ENCODE measurements at places on chromosomes 6 and 20.

DNA sequence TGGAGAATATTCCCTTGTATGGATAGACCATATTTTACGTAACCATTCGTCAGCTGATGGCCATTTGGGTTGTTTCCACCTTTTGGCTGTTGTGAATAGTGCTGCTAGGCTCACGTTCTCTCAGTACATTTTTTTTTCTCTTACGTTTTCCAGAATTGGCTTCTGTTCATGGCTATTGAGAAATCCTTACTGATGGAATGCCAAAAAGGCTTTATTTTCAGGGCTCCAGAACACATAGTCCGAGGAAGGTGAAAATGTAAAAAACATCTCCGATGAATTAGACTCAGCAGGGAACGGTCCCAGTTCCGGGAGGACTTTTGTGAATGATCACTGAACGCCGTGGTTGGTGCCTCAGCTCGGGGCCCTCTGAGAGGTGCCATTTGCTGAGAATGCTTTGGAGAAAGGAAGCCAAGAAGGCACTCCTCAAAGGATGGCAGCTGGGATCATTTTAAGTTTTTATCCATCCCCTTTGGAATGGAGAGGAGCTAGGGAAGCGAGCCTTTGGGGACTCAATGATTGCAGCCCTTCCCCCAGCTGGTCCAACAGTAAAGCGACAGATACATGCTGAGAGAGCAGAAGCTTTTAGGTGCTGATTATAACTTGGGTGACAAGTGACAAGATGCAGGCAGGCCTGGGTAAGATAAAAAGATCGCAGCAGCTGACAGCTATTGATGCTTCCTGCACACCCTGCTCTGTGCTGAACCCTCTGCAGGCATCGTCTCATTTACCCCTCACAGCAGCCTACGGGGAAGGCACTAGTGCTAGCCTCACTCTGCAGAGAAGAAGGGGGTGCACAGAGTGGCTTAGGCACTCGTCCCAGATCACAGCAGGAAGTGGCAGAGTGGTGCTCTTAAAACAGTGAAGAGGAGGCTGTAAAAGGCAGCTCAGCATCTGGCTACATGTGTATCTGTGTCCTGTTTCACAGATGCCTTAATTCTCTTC is 133.4 kb upstream of the KCNG1 start:
- no peak for DNase-seq

GRCh38 chr20:45963059-45964005 is 8.7 kb downstream of the ZNF335 start:
- DNase-seq: no peak

DNA sequence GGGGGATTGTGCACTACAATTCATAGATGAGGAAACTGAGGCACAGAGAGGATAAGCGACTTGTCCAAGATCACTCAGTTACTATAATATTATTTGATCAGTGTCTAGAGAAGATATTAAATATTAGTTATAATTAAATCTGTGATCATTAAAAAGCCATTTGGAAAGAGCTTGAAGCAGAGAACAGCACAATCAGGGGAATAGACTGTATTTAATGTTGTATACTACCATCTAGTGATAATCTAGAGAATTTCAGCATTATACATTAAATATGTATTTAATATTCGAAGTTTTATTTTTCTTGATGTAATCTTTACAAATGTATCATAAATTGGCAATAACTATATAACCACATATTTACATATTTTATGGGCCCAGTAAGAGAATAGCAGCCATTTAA is 20.1 kb upstream of the MTCL3 start:
- DNase-seq: no peak

DNA sequence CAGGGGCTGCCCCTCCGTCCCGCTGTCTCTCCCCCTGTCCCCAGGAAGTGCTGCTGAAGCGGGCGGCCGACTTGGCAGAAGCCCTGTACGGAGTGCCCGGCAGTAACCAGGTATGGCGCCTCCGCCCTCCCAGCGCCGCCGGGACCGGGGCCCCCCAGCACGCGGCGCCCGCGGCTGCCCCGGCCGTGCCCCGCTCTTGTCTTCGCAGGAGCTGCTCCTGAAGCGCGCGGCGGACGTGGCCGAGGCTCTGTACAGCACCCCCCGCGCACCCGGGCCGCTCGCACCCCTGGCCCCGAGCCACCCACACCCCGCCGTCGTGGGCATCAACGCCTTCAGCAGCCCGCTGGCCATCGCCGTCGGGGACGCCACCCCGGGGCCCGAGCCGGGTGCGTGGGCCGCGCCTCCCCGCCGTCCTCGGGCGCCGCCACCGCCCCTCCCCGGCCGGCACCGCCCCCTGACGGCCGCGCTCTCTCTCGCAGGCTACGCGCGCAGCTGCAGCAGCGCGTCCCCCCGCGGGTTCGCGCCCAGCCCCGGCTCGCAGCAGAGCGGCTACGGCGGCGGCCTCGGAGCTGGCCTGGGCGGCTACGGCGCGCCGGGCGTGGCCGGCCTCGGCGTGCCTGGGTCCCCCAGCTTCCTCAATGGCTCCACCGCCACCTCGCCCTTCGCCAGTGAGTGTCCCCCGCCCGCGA is 48.4 kb downstream of the CPXM1 start:
- DNase-seq: peak; percentile 64

DNA sequence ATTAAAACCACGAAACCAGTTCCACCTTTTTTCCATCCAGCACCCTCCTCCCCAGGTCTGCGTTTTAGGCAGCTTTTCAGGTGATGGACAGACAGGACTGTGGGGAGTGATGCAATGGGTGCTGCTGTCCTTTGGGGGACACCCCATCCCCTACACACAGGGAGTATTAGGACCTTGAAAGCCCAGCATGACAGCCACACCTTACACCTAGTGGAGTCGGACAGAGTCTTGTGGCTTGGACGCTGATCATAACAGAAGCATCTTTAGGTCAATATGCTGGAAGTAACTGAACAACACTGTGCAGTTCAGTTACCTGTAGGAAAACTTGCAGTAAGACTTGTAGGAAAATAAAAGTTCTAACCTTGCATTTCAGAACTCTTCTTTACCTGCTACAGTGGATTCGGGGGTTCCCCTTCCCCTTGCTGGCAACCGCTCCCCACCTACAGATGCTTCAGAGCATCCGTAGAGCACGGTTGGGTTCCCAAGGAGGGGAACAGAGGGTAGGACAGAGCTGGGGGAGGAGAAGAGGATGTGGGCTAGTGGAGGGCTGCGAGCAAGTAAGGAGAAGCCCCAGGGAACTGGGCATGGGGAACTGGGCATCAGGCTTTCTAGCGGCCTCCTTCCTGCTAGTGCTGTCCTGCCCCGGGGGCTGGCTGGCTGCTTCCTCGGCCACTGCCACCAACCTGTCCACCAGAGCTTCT is 31.7 kb downstream of the PLEKHG1 start:
- DNase-seq: no peak

- no peak for DNase-seq
Measured at GRCh38 chr6:107125771-107126170, 10.5 kb upstream of the BEND3 start.

DNA sequence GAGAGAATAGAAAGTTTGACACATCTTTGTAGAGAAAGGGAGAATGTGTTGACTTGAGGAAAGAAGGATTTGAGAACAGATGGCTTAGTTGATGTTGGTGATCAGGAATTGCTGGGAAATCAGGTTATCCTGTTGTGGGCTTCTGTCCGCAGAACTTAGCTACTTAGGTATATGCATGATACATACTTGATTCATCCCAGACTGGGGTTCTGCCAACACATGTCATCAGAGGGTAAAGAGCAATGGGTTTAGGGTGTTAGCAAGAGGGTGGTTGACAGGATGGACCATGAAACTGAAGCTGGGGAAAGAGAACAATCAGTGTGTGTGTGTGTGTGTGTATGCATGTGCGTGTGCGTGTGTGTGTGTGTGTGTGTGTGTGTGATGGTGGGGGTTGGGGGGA is 50.6 kb upstream of the NELFCD start:
- DNase-seq: no peak

DNA sequence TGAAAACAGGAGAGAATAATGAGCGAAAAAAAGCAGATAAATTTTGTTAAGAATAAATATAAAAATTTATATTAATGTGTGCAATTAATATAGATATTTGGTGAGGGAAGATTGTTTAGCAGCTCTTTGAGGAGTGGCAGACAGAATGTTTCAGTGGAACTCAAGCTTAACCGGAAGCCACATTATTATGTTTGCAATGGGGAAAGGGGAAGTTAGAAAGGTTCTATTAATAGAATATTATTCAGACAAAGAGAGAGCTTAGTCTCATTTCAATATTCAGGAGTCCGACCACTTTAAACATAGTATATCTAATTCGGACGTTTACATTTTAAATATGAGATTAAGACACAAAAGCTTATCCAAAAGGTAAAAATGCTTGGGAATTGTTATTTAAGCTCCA is 81.6 kb upstream of the KHDRBS2 start:
- DNase-seq: no peak

GRCh38 chr6:89580997-89581666 is 57.4 kb downstream of the LYRM2 start:
- DNase-seq: no peak

DNA sequence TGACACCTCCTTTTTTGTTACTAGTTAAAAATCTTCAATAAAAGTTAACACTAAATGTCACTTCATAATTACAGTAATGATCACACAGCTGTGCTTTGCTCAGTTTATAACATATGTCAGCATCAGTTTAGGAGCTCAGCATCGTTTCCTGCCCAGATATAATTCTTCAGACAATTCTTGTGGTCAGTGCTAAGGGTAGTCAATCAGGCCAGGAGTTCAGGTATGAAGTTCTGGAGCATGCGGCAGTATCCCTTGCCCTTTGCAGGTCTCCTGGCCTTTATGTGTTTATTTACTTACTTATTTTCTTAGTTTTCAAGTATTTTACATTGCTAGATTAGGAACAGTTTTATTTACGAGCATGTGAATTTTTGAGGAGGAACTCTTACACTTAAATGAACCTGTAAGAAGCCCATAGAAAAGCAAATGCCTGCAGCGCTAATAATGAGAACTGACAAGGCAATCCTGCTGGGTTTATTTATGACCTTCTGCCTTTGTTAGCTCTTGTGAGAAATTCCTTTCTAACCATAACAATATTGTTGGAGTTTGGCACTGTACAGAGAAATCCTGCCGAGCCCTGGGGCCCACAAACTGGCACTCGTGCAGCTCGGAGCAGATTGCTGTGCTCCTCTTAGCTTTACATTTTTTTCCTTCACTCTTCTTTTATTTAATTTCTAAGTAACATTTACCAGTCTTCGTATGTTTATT is 252.8 kb downstream of the TMEM242 start:
- no peak for DNase-seq

DNA sequence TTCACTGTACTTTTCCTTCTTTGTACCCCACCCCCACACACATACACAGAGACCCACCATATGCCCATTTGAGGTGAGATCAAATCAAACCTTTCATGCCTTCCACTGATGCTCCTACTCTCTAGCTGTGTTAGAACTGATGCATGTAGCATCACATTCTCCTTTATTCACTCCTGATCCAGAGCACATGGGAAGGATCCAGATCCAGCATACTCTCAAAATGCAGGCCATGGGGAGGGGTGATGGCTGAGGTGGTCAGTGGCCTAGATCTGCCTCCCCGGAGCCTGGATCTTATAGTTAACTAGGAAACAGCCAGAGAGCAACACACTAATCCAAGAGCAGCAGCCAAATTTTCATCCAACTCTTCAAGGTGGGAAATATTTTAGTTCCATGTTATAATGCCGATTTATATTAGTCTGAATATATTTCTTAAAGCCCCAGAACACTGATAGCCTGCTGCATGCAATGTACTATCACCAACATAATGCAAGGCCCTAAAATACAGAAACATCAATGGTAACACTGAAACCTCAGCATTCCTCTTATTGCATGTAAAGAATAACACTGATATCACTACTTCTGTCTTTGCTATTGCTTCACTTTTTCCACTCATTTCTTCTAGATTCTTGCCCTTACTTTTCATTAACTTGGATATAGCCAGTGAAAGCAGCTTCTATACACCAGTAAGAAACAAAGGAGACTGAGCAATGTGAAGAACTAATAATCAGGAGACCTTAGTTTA is 126.8 kb upstream of the BEND6 start:
- no peak for DNase-seq
